ENCODE measurements at places on chromosomes 4 and X.

- DNase-seq, result no peak
Measured at GRCh38 chr4:6225469-6225868, 25.1 kb upstream of the JAKMIP1 start.

GRCh38 chr4:114512595-114513295 lies 85.9 kb upstream of the UGT8 start:
- no peak for DNase-seq

DNA sequence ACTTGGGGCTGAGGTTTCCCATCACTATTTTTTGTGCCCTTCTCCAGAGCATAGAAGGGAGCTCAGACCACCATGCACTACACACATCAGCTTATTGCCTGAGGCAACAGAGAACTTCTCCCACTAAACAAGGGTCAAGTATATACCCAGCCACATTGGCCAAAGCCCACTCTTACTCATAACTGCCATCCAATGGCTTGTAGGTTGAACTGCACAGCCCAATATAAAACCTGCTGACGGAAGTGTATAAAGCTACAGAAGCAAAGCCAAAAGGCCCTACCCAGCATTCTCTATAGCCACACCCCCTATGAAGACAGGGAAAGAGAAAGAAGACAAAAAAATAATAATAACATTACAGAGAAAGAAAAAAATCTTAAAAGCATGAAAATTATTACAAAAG lies 139.7 kb downstream of the LRBA start:
- DNase-seq, result no peak

- no peak for DNase-seq
Measured at GRCh38 chr4:101102114-101102742, 245.1 kb downstream of the PPP3CA start.

- no peak for DNase-seq
Measured at GRCh38 chr4:58734030-58734674, 1624.0 kb upstream of the IGFBP7 start.

- DNase-seq, result no peak
Measured at GRCh38 chr4:5237086-5237660, 185.9 kb downstream of the STK32B start.

GRCh38 chr4:8674311-8674885 lies 81.8 kb downstream of the CPZ start:
- DNase-seq, result no peak

GRCh38 chr4:118989098-118990080 lies 100.7 kb downstream of the SYNPO2 start:
- DNase-seq, result no peak

DNA sequence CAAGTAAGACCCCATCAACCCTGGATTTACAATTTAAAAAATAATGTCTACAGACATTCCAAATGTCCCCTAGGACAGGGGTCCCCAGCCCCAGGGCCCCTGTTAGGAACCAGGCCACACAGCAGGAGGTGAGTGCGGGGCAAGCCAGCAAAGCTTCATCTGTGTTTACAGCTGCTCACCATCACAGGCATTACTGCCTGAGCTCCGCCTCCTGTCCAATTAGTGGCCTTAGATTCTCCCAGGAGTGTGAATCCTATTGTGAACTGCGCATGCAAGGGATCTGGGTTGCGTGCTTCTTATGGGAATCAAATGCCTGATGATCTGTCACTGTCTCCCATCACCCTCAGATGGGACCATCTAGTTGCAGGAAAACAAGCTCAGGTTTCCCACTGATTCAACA lies 146.1 kb downstream of the ATP10D start:
- no peak for DNase-seq

DNA sequence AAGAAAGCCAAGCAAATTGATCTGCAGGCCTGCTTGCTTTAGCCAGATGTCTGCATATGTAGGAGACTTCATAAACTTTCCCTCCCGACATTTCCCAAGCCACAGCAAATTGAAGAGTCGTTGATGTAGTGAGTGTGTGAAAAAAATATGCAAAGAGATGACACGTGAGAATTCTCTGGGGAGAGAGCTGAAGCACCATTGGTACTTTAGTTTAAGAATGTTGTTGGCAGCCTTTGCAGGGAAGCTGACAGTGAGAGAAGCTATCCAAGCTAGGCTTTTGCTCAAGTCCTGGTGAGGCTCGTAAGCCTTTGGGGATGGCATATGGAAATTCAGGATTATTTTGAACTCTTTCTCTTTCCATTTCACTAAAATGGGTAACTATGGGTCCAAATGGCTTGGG lies 87.5 kb downstream of the GLRA2 start:
- no peak for DNase-seq

- DNase-seq, result no peak
Measured at GRCh38 chrX:13786048-13786447, 30.8 kb downstream of the GPM6B start.

- DNase-seq, result no peak
Measured at GRCh38 chr4:41727861-41728572, 20.5 kb downstream of the PHOX2B start.

DNA sequence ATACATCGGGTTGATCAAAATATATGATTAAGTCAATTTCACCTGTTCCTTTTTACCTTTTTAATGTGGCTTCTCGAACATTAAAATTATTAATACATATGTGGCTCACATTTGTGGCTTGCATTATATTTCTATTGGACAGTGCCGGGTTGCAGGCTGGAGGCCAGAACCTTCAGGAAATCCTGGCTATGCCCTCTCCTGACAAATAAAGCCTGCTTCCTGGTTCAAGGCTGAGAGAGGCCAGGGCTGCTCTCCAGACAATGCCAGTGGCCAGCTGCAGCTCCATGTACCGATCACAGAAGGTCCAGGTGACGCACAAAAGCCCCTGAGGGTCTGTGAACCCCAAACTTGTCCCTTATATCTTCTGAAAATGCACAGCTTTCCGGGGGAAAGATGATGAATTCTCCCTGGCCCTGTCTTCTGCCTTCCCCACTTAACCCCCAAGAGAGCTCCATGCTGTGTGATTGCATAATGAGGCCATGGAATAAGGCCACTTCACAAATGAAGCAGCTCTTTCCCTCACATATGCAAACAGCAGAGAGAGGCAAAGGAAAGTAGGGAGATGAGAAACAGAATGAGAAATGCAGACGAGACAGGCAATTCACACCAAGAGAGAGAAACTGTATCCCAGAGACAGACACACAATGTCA lies 241.2 kb downstream of the BCOR start:
- no peak for DNase-seq
